ENCODE measurements at places on chromosomes 5 and 9.

GRCh38 chr5:76351176-76351575 is 51.9 kb upstream of the IQGAP2 start:
- DNase-seq: no peak

DNA sequence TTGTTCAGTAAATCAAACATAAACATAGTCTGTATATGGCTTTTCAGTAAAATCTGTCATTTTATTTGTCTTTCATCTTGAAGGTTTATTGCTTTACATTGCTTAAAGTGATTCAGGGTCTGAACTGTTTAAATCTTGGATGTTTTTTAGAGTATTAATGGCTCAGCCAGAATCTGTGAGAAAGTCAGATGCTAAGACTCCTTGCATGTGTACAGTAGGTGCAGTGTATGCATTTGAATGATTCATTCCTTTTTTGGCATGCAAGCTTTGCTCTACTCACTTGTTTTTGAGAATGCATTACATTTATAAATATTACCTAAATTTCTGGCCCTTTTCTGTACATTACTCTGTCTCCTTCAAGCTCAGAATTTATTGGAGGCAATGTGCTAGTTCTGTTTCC is 271.0 kb upstream of the RIOK2 start:
- DNase-seq: no peak

DNA sequence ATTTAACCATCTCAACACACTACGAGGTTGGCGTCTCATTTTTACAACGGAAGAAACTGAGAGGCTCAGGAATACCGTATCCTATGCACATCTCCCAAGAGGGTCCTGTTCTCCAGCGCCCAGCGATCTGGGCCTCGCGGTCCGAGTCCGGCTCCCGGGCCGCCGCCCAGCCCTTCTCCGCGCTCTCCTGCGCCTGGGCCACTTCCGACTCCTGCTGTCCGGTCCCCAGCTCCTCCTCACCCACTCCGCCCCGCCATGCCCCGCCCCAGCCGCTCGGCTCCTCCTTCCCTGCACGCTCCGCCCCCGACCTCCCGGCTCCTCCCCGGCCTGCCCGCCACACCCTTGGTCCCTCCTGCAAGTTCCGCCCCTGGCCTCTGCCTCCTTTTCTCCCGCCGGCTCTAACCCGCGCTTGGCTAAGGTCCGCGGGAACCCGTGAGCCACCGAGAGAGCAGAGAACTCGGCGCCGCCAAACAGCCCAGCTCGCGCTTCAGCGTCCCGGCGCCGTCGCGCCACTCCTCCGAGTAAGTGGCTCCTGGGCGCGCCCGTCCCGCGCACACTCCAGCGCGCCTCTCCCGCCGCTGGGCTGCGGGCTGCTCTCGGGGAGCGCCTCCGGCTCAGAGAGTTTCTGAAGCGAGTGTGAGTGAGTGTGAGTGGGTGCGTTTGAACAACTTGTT is 87.3 kb upstream of the TNFAIP8 start:
- peak; percentile 95 for DNase-seq

DNA sequence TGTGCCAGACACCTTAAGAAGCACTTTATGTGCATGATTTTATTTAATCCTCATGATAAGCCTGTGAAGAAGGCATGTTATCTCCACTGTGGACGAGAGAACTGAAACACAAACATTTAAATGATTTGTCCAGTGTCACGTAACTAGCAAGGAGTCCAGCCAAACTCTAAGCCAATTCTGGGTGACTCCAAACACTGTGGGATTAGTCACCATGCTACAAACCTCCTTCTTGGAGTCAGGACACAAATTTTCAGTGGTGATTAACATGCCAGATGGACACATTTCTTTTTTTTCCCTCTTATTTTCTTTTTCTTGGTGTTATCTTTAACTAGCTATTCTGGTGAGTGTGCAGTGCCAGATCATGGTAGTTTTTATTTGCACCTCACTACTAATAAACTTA is 316.8 kb downstream of the NDUFS4 start:
- DNase-seq: no peak

- no peak for DNase-seq
Measured at GRCh38 chr5:73095564-73096238, 24.7 kb upstream of the TMEM171 start.

GRCh38 chr9:113584428-113585084 is 121.0 kb downstream of the RGS3 start:
- DNase-seq: no peak

DNA sequence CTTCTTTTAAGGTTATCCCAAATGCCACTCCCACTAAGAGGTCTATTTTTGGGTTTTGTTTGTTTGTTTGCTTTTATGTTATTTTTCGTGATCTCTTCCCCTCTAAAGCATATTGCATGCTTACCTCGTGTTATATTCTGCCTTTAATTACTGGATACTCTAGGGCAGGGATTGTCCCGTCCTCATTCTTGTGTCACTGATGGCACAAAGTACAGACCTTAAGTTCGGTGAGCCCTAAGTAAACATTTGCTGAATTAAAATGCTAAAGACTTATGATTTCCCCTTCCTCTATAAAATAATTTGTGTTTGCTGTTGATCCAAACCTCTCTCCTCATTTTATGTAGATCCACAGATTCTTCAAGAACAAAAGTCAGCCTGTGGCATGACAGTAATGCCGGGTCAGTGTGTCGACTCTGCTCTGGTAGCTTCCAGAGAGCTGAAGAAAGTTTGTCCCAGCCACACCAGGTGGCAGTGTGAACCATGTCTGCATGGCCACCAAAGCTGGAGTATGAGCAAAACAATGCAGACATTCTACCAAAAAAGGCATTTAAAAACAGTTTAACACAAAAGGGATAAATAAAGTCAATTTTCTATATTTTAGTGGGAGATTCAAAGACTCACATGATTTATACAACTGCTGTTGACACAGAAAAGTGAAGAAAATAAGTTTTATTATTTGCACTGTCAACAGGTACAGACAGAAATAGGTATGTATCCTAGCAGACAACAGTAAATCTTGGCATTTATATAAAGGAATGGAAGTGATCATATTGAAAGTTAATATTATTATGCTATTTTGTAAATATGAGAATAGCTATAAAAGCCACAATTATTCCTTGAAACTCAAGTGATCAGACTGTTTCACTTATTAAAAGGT is 17.9 kb upstream of the POC5 start:
- DNase-seq: peak; percentile 8

- no peak for DNase-seq
Measured at GRCh38 chr5:9288234-9288633, 257.6 kb downstream of the SEMA5A start.

DNA sequence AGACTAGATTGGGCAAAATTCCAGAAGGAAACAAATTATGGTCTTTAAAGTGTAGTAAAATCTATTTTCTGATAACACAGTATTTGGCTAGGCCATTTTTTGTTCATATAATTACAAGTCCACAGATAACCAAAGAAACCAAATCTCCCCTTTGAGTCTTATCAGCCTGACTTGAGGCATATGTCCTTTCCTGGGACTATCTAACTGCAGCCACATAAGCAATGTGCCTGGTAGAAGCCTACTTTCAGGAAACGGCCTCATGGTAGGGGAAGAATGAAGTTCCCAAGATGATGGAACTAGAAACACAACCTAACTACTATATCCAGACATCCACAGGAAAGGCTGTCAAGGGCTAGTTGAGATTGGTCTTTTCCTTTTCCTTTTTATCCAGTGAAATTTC is 130.0 kb downstream of the PIK3R1 start:
- DNase-seq: no peak

- peak; percentile 92 for DNase-seq
Measured at GRCh38 chr9:124940894-124941678, at the start of gene GOLGA1. TSS of gene GOLGA1 (minus strand) at chr9:124941083. CDS start at chr9:124938711, 2,372 bp downstream.

DNA sequence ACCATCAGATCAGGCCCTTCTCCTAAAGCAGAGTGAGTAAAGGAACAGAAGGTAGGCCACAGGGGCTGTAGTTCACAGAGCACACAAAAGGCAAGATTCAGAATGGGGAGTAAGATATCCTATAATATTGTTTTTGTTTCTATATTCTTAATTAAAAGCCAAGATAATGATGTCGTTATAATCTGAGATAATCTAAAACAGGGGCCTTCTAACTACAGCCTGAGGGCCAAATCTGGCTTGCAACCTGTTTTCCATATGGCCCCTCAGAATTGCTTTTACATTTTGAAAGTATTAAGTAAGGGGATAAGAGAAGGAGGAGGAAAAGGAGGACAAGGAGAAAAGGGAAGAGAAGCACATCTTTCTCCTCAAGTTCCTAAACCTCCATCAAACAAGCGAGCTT is 435.8 kb downstream of the CSNK1G3 start:
- DNase-seq: no peak
